ENCODE measurements at places on chromosomes 12 and 14.
A peak's percentile ranks its signal among the peaks of the same experiment; 100 is the strongest.

- DNase-seq: no peak
These were observed 1139.4 kb downstream of the TMEM121 start for GRCh38 chr14:106665814-106666213.

DNA sequence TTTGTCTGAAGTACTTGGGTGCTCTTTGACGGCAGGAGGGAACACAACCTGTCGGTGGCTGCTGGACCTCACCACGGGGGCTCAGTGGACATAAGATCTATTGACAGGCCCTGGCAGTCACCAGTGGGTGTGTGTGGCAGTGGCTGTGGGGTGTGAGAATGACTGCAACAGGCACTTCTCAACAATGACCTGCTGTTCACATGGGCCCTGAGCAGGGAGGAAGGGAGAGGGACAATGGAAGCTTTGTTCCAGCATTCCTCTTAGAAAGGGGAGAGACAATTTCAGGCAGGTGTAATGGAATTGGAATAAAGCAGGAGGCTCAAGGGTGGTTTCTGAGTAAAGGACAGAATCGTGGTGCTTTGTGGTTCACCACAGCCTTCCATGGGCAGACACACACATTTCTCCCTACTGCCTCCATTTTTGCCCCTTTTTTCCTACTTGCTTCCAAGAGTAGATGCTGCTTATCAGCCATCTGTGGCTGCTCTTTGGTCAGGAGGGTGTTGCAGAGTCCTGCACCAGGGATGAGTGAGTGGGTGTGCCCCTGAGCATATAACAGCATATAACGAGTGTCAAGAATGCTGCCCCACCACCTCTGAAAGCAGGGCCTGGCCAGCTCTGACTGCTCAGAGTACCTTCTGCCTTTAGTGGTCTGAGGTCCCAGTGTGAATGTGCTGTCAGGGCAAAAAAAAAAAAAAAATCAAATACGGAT, 267.7 kb downstream of the RASSF9 start:
- DNase-seq: no peak

DNA sequence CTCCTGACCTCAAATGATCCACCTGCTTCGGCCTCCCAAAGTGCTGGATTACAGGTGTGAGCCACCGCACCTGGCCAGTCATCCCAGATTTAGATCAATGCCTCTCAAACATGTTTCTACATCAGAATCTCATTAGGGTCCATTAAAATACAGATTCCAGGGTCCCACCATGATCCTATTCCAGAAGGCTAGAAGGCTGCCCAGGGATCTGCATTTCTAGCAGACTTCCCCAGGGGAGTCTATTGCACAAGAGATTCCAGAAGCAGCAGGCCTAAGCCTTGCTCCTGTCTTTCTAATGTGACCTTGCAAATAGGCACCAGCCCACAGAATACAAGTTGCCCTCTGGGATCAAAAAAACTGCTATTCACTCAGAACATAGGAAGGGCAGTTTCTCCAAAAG, 81.5 kb downstream of the SCARB1 start:
- no peak for DNase-seq

DNA sequence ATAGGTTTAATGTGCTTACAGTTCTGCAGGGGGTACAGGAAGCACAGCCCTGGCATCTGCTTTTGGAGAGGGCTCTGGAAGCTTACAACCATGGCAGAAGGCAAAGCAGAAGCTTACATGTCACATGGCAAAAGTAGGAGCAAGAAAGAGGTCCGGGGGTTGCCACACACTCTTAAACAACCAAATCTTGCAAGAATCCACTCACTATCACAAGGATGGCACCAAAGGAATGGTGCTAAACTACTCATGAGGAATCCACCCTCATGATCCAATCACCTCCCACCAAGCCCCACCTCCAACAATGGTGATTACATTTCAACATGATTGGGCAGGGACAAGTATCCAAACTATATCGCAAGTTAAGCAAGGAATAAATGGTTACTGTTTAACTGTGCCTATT, 255.8 kb upstream of the AVPR1A start:
- no peak for DNase-seq

DNA sequence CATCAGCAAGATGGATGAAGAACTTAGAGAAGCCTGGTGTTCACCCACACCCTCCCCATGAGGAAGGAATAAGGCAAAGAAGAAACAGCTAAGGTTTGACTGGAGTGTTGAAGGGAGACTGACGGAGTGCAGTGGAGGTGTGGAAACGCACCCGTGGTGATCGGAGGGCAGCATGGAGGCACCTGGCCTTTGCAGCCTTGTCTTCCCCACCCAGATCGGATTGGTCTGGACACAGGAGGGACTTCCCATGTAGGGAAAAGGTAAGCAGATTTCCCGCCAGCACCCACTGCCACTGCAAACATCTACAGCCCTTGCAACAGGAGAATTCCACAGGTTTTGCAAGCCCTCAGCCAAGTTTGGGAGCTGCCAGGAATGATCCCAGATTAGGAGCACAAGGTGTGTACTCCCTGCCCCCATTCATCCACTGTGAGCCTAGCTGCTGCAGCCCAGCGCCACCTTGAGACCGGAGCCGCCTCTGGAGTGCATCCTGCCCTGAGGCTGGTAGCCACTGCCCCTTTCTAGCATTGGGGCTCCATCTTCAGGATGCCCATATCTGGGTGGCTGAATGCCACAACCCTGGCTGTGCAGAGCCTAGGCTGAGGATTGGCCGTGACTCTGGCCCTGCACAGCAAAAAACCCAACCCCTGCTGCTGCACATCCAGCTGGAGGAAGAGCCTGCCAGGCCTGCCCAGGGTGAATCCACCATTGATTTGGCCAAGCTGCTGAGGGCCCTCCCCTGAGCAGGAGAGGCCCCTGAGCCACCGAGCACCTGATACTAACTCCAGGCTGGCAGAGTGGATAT, 411.1 kb downstream of the TMEM121 start:
- DNase-seq: no peak

DNA sequence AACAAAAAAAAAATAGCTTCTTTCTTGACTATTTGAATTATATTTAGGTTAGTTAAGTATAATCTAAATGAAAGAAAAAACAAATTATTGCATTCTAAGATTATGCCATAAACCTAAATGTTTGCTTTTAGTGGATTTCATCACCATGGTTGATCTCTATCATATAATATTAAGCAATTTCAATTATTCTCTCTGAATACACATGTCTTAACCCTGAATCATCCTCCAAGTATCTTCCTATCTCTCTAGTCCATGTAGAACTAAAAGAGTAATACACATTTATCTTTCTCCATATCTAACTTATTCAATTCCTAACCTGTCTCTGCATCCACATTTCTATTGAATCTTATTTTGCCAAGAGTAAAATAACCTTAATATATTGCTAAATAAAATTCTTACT, 59.6 kb downstream of the PPFIA2 start:
- DNase-seq: no peak

- DNase-seq: no peak
These were observed 2.8 kb upstream of the MARK3 start for GRCh38 chr14:103382376-103382775.

DNA sequence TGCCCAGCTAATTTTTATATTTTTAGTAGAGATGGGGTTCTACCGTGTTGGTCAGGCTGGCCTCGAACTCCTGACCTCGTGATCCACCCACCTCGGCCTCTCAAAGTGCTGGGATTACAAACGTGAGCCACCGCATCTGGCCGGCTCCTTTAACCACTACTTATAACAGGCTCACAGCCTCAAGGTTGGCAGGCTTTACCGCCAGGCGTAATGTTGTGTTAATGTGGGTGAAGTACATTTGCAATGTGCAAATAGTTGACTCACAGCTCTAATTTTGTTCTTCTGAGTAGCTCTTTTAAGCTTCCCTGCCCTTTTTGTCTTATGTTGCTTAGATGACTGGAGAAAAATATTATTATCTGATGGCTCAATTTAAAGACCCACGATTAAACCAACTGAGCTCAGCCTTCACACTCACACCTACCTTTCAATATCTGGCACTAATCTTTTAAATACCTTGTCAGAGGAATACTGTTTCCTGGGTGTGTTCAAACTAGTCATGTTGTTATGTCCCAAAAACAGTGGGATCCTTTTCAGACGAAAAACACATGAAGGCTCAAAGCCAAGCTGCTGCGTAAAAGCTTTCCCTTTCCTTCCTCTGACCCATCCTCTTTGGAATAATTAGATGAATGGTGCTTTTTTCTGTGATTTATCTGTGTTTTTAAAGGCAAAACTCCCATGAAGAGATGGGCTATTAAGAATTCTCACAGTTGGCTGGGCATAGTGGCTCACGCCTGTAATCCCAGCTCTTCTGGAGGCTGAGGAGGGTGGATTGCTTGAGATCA, 57.2 kb upstream of the USP44 start:
- DNase-seq: peak; percentile 91

GRCh38 chr12:96297504-96297903, 102.7 kb downstream of the CDK17 start:
- no peak for DNase-seq

- DNase-seq: no peak
These were observed 31.2 kb upstream of the VASH1 start for GRCh38 chr14:76729953-76730505.

DNA sequence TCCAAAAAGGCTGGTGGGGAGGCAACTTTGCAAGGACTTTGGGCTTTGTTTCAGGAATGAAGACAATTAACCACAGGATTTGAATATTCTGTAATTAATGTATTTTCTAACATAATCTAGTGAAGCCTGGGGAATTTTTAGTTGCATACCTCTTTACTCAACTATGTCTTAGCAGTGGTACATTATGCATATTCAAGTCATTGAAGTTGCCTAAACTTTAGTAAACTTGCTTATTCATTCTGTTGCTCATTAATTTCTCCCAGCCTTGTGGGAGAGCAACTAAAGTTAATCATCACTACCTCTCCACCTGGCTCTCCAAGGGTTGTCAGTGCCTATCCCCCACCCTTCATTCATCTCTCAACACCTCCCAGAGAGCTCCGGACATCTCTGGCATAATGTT, 54.2 kb downstream of the IFNG-AS1 start:
- no peak for DNase-seq

GRCh38 chr14:84420221-84420620, 1109.7 kb upstream of the FLRT2 start:
- DNase-seq: no peak

GRCh38 chr14:85688006-85688405, 158.1 kb downstream of the FLRT2 start:
- no peak for DNase-seq

DNA sequence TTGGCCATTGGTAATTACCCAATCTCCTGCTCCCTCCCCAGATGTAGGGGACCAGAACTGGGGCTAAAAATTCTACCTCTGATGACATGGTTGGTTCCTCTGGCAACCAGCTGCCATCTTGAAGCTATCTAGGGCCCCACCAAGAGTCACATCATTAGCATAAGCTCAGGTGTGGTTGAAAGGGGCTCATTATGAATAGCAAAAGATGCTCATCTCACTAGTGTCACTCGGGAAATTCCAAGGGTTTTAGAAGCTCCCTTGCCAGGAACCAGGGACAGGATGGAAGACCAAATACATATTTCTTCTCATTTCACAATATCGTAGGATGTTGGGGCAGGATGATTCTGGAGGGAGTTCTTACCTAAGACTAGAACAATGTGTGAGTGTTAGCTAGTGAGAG, 38.6 kb downstream of the EID3 start:
- no peak for DNase-seq

DNA sequence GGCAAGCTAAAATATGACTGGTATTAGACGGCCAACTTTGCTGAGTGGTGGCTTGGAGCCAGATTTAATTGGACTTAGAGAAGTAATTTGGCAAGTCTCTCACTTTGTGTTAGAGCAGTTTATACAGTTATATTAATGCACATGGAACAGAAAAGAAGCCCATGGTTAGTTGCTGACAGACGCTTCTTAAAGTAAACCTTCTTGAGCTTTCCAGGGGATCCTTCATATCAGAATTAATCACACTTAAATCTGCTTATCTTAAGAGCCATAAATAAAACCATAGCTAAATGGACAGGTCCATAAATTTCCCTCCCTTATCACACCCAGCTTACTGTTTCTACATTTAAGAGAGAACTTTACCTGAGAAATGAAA, 9.6 kb downstream of the GSG1 start:
- no peak for DNase-seq

GRCh38 chr12:68918960-68919359, 14.0 kb downstream of the CPM start:
- DNase-seq: no peak

DNA sequence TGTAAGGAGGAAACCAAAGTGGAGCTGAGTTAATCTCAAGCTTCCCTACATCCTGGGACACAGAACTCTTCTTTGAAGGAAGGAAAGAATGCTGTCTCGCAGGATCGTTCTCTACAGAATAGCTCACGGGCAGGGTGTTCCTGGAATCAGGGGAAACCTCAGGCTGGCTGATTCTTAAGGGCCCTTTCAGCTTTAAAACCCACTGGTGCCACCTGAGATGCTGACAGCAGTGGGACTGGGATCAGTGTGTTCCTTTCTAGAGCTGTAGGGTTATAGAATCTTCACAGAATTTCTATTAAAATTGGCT, 47.8 kb downstream of the UBE3B start:
- DNase-seq: no peak

DNA sequence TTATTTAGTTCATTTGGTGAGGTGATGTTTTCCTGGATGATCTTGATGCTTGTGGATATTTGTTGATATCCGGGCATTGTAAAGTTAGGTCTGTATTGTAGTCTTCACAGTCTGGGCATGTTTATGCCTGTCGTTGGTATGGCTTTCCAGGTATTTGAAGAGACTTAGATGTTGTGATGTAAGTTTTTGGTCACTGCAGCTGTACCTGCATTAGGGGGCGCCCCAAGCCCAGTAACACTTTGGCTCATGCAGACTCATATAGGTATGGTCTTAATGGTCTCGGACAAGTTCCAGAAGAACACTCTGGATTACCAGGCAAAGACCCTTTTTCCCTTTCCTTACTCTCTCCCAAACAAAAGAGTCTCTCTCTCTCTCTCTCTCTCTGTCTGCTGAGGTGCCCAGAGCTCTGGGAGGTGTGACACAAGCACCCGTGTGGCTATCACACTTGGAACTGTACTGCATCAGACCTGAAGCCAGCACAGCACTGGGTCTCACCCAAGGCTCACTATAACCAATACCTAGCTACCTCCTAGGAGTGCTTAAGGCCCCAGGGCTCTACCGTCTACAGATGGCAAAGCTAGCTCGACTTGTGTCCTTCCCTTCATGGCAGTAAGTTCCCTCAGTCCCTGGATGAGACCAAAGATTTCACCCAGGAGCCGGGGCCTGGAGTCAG, 425.8 kb upstream of the ATXN7L3B start:
- no peak for DNase-seq

DNA sequence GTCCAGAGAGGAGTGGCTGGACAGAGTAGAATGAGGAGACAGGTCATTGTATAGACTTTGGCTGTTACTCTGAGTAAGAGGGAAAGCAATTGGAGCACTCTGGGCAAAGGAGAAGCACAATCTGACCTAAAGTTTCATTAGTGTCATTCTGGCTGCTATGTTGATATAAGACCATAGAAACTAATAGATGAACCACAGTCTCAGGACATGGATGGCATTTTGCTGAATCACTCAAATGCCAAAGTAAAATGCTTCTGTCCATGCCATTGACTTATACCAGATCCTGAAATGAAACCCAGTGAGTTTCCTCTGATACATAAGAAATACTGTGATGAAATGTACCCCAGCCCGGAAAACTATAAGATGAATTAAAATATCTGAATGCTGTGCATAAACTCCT, 65.8 kb upstream of the COCH start:
- DNase-seq: no peak

GRCh38 chr14:32896979-32897697, 41.5 kb upstream of the NPAS3 start:
- DNase-seq: no peak

- peak; percentile 15 for DNase-seq
These were observed 673 bp upstream of the TTC9 start for GRCh38 chr14:70640938-70641547.
